Heart left ventricle (tissue), 16 donors: ENCODE measurements at places on chromosomes 12 and 14. TPM values are rescaled to one million over a fixed set of nuclear protein-coding genes. Genes with fewer than 3 reads are reported as not detected.

GRCh38 chr14:33909380-33910084, 41.3 kb downstream of the EGLN3 start:
- DNase-seq: no peak

Gene SLC7A7
- polyA plus RNA-seq: 4.0 TPM

GRCh38 chr12:132194556-132194955, 50.3 kb downstream of the NOC4L start:
- DNase-seq: no peak

- DNase-seq: no peak
Measured at GRCh38 chr14:61588419-61588901, 106.9 kb upstream of the HIF1A start.

- no peak for DNase-seq
Measured at GRCh38 chr12:77402716-77403115, 337.3 kb upstream of the E2F7 start.

DNA sequence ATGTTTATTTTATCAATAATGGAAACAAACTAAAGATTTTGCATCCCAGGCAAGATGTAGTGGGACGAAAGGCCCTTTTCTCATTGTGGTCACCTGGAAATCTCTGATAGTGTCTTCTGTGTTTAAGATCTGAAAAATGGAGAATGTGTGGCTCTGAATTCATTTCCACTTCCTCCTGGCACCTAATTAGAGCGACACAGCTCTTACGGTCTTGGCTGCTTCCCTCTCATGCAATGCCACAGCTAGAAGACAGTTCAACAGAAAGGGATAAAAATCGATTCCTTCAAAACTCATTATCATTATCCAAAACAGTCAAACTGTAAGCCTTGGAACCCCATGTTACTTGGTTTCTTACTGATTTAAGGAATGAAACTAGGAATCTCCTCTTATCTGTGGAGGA, 9.3 kb downstream of the ST8SIA1 start:
- no peak for DNase-seq

Gene C12orf42
- not detected for polyA plus RNA-seq

GRCh38 chr14:36767603-36768281, 106.1 kb downstream of the PAX9 start:
- DNase-seq: no peak

- no peak for DNase-seq
Measured at GRCh38 chr12:13471471-13471870, 274.9 kb downstream of the EMP1 start.

Gene PIWIL1
- not detected for polyA plus RNA-seq

- no peak for DNase-seq
Measured at GRCh38 chr12:68175557-68176061, 16.1 kb upstream of the IFNG start.

Gene TAS2R30
- polyA plus RNA-seq: not detected

Gene TUBA1C
- 554 TPM for polyA plus RNA-seq

GRCh38 chr12:103583008-103583407, 4.1 kb upstream of the STAB2 start:
- DNase-seq: no peak

Gene HOXC12
- polyA plus RNA-seq: not detected

DNA sequence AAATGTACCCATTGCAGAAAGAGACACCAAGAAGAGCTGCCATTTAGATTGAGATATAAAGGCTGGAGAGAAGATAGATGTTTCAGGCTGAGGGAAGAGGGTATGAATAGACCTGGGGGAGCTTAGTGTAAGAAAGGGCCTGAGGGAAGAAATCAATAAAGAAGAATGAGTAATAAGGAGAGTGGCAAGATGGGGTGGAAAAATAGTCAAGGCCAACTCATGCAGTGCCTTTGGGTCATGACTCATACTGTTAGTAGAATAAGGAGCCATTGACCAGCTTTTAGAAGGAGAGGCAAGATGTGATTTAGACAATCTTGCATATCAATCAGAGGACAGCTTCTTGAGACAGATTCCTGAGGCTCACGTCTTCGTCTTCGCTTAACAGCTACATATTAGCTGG, 287.5 kb downstream of the DUSP6 start:
- DNase-seq: no peak

- DNase-seq: no peak
Measured at GRCh38 chr14:42145766-42146165, 539.1 kb downstream of the LRFN5 start.

- DNase-seq: no peak
Measured at GRCh38 chr12:98845957-98846356, 200.9 kb downstream of the APAF1 start.

DNA sequence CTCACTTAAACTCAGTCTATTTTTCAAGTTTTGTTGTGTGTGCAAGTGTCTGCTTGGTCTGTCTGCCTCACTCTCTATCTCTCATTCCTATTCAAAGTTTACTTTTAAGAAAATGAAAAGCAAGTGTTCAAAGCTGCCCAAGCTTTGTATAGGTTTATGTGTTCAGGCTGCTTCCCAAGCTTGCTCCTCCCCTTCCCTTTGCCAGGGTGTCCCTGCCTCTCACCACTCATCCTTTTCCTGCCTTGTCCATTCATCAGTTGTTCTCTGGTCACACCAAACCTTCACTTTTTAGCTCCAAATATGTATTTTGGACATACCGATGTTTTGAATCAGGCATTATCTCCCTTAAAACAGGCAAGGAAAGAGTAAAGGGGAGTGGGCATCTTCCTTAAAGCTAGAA, 41.3 kb downstream of the STK38L start:
- no peak for DNase-seq

DNA sequence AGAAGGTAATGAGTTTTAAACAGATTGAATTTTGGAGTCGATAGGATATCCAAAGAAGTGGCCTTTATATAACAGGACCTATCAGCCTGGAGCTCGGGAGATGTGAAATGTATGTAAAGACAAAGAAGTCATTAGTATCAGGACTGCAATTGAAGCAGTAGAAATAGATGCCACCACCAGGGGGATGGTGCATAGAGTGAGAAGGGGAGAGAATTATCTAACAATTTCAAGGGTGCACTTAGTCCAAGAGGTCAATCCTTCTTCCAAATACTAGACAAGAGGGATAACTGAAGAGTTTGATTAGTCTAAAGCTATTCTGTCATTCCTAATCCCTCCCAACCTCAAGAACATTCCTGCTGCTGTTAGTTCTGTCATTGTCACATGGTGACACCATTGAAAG, 127.8 kb downstream of the CFAP54 start:
- no peak for DNase-seq

GRCh38 chr12:121475279-121475678, 75.4 kb downstream of the RNF34 start:
- no peak for DNase-seq

DNA sequence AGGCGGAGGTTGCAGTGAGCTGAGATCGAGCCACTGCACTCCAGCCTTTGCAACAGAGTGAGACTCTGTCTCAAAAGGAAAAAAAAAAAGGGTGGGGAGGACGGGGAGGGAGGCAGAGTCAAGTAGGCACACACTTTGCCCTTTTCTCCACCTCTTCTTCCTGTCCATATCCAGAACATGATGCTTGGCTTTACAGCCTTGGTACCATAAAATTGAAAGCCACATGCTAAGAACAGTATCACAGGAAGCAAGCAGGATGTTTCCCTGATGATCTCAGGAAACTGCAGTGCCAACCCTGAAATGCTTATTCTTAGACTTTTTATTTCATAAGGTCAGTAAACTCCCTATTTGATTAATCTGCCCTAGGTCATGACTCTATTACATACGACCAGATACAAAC, 32.5 kb upstream of the YAF2 start:
- no peak for DNase-seq

Gene TOMM20L
- polyA plus RNA-seq: not detected
